T-cell (primary cell): ENCODE measurements at places on chromosomes 2 and 18. TPM values are rescaled to one million over a fixed set of nuclear protein-coding genes. Genes with fewer than 3 reads are reported as not detected.

KHK gene
- 6.7 TPM for total RNA-seq

ERBB4 gene
- 0.03 TPM for total RNA-seq

PLEK gene
- total RNA-seq, result 11.0 TPM

HNRNPLL gene
- total RNA-seq, result 54.7 TPM

GKN1 gene
- total RNA-seq, result not detected

MC4R gene
- total RNA-seq, result not detected

C2orf81 gene
- total RNA-seq, result 5.0 TPM

VWA3B gene
- not detected for total RNA-seq

RAB27B gene
- total RNA-seq, result 3.3 TPM

UGT1A3 gene
- not detected for total RNA-seq

LONRF2 gene
- 0.30 TPM for total RNA-seq

DNA sequence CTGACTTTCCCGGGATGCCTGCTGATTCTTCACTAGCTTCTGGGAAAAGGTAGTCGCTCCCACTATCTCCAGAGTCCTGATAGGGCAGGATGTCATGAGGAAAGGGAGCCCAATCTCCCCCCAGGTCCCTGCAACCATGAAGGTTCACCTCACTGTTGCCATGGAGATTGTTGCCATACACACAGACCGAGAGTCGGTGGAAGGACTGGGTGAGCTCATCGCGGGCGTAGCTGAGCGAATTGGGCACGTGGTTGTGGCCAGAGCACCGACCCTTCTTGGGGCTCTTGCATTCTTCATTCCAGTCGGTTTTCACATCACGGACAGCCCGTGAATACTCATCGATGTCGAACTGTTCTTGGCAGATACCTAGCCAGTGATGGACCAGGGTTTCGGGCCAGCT lies 97.4 kb downstream of the MEP1B start:
- H3K36me3 ChIP-seq, result no peaks in the 10 kb centered on the region
- H3K4me3 ChIP-seq, result no peak overlapping the region
- no peak for DNase-seq
- H3K4me1 ChIP-seq, result no peaks in the 10 kb centered on the region
- H3K27me3 ChIP-seq, result peaks cover 2% of the 10 kb centered on the region

DNA sequence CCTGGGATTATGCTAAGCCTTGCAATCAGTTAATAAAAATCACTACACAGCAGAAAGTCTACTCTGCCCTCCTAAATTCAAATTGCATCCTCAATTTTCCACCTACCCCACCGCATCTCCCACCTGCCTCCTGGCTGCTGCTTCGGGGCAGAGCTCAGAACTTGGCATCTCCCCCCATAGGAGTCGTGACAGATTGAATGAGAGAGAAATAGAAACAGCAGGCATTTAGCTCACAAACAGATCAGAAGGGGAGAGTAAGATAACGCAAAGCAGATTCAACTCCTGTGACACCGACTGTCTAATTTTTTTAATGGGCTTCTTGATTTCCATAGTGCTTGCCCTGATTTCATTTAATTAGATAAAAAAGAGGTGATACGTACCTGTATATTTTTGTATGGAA lies 24.7 kb upstream of the LRRC30 start:
- H3K27ac ChIP-seq, result no peak overlapping the region
- DNase-seq, result no peak
- H3K27me3 ChIP-seq, result peaks cover 3% of the 10 kb centered on the region
- no peaks in the 10 kb centered on the region for H3K36me3 ChIP-seq

DNA sequence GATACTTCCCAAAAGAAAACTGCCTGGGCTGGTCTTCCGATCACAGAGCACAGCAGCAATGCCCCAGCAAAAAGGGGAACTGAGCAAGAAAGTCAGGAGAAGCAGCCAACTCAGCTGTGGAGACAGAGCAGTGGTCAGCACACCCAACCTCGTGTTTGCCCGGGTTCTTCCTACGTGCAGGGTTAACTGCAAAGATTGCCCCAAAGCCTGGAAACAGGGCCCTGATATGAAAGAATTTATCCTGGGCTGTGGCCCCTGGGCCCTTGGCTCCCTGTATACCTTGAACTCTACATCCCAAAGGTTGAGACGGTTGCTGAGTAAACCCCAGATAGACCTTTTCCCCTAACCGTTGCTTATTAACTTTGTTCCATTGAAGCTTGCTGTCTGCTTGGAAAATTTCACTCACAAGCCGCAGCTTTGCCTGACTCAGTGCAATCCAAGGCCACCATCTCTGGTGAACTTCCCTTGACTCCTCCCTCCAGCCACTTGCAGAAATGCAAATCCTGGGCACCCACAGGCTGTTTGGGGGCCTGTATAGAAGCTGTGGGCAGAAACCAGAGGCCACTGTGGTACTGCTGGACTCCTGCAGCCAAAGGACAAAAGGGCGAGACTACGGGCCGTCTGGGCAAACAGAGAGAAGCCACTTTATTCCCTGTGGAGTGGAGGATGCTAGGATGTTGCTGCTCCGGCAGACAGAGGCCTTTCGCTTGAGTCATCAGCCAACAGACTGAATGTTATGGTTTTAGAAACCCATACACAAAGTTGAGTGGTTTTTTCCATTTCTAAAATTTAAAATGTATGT lies 18.2 kb downstream of the NRP2 start:
- no peaks in the 10 kb centered on the region for H3K36me3 ChIP-seq
- no peak overlapping the region for H3K4me3 ChIP-seq
- no peak for DNase-seq

- no peaks in the 10 kb centered on the region for H3K4me1 ChIP-seq
- no peak for DNase-seq
Observed at GRCh38 chr2:73359915-73360697, 25.5 kb upstream of the ALMS1 start.

- H3K36me3 ChIP-seq, result no peaks in the 10 kb centered on the region
- H3K27ac ChIP-seq, result no peak overlapping the region
- peaks cover 11% of the 10 kb centered on the region for H3K27me3 ChIP-seq
Observed at GRCh38 chr2:215430528-215431187, 5.2 kb downstream of the FN1 start.

GRCh38 chr2:62858231-62858832 lies 152.8 kb downstream of the EHBP1 start:
- no peak overlapping the region for H3K4me3 ChIP-seq
- H3K27ac ChIP-seq, result no peak overlapping the region
- H3K27me3 ChIP-seq, result no peaks in the 10 kb centered on the region
- no peaks in the 10 kb centered on the region for H3K36me3 ChIP-seq
- no peaks in the 10 kb centered on the region for H3K4me1 ChIP-seq

- peaks cover 18% of the 10 kb centered on the region for H3K4me1 ChIP-seq
- no peaks in the 10 kb centered on the region for H3K27me3 ChIP-seq
- no peak for DNase-seq
- no peak overlapping the region for H3K4me3 ChIP-seq
- no peaks in the 10 kb centered on the region for H3K36me3 ChIP-seq
Observed at GRCh38 chr2:6934758-6935651, 17.8 kb downstream of the RNF144A start.

DNA sequence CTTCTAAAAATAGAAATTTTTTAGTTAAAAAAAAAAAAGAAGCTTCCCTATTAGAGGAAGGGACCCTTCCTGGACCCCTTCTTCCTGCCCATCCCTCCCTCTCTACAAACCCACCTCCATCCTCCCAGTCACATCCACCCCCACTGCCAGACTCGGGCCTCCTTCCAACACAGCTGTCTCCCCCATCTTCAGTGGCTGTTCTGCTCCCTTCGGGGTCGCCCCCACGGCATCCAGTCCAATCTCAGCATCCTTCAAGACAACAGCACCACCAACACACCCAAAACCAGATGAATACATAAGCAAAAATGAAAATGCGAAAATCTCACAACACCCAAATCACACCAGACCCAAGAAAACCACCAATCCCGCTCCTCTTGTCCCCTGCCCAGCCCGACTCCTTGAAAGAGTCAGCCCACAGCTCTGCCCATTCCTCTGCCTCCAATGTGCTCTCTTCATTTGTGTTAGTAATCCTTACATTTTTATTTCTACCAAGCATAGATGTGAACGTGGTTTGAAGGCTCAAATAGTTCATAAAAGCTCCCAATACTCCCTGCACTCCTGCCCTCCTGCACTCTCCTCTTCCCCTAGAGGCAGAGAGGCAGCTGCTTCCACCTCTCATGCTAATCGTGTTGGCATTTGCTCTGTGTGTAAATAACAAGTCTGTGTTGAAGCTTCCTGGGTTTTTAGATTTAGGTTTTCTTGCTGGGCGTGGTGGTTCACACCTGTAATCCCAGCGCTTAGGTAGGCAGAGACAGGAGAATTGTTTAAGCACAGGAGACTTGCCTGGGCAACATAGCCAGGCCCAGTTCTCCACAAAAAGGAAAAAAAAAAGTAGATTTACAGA lies 37.0 kb downstream of the MAL start:
- DNase-seq, result no peak
- no peaks in the 10 kb centered on the region for H3K27me3 ChIP-seq
- H3K4me1 ChIP-seq, result peaks cover 27% of the 10 kb centered on the region
- H3K4me3 ChIP-seq, result no peak overlapping the region

DNA sequence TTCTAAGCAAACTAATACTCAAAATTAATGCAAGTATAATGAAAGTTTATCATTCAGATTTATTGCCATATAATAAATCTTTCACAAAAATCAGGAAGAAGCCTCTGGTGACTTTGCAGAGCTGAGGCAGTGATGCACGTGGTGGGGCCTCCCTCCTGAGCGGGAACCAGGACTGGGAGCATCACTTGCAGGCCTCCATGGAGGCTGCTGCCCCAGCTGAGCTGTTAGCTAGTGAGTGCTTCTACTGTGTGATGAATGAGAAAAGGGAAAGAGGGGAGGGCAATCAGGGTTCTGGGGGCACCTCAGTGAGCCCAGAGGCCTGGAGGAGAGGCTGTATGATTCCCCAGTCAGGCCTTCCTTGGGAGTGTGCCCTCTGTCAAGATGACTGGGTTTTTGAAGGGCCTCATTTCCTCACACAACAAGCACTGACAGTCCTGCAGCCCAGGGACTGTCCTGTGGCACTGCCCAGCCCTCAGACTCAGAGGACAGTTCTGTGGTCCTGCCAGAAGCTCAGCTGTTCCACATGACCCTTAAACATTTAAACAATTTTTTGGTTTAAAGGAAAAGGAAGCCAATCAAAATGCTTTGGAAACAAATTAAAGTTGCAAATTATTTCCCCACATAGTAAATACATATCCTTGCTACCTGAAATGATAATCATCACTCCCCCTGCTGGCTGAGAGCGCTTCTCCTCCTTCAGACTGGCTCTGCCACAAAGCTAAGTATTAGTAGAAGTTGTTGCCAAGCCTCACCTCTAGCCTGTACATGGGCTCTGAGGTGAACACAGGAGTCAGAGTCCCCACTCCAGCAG lies 90.9 kb upstream of the SMAD7 start:
- H3K27me3 ChIP-seq, result no peaks in the 10 kb centered on the region
- peaks cover 25% of the 10 kb centered on the region for H3K36me3 ChIP-seq
- H3K27ac ChIP-seq, result no peak overlapping the region

GRCh38 chr18:36652503-36652902 lies 176.3 kb downstream of the TPGS2 start:
- no peaks in the 10 kb centered on the region for H3K36me3 ChIP-seq
- H3K4me3 ChIP-seq, result no peak overlapping the region
- no peaks in the 10 kb centered on the region for H3K27me3 ChIP-seq
- H3K4me1 ChIP-seq, result no peaks in the 10 kb centered on the region

- no peaks in the 10 kb centered on the region for H3K36me3 ChIP-seq
- H3K27me3 ChIP-seq, result peaks cover 6% of the 10 kb centered on the region
- no peak for DNase-seq
- no peak overlapping the region for H3K27ac ChIP-seq
Observed at GRCh38 chr2:15700599-15701340, 109.1 kb downstream of the DDX1 start.

GRCh38 chr18:63189041-63189440 lies 130.5 kb downstream of the BCL2 start:
- peaks cover 19% of the 10 kb centered on the region for H3K4me1 ChIP-seq
- no peaks in the 10 kb centered on the region for H3K27me3 ChIP-seq
- H3K36me3 ChIP-seq, result peaks cover 4% of the 10 kb centered on the region
- no peak for DNase-seq
- no peak overlapping the region for H3K27ac ChIP-seq

DNA sequence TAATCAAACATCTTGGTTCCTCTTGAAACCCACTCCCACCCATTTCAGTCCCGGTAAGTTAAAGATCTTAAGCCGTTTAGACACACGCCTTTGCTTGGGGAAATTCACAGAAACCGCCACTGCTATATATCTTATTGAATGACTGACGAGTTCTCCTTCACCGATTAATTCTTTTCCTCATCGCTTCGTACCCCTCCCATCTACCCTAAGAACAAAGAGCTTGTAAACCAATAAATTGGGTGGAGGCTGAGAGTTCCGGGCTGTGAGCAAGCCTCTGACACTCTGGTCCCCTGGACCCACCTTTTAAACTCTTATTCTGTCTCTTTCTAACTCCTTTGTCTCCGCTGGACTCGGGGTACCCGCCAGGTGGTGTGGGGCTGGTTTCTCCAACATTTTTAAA lies 30.6 kb downstream of the TMEM131 start:
- H3K4me1 ChIP-seq, result peaks cover 5% of the 10 kb centered on the region
- no peaks in the 10 kb centered on the region for H3K27me3 ChIP-seq
- no peaks in the 10 kb centered on the region for H3K36me3 ChIP-seq
- H3K4me3 ChIP-seq, result no peak overlapping the region
- DNase-seq, result no peak

GRCh38 chr18:23068570-23069310 lies 66.5 kb upstream of the CABLES1 start:
- H3K36me3 ChIP-seq, result no peaks in the 10 kb centered on the region
- no peak for DNase-seq
- H3K4me3 ChIP-seq, result no peak overlapping the region
- H3K4me1 ChIP-seq, result peaks cover 64% of the 10 kb centered on the region

DNA sequence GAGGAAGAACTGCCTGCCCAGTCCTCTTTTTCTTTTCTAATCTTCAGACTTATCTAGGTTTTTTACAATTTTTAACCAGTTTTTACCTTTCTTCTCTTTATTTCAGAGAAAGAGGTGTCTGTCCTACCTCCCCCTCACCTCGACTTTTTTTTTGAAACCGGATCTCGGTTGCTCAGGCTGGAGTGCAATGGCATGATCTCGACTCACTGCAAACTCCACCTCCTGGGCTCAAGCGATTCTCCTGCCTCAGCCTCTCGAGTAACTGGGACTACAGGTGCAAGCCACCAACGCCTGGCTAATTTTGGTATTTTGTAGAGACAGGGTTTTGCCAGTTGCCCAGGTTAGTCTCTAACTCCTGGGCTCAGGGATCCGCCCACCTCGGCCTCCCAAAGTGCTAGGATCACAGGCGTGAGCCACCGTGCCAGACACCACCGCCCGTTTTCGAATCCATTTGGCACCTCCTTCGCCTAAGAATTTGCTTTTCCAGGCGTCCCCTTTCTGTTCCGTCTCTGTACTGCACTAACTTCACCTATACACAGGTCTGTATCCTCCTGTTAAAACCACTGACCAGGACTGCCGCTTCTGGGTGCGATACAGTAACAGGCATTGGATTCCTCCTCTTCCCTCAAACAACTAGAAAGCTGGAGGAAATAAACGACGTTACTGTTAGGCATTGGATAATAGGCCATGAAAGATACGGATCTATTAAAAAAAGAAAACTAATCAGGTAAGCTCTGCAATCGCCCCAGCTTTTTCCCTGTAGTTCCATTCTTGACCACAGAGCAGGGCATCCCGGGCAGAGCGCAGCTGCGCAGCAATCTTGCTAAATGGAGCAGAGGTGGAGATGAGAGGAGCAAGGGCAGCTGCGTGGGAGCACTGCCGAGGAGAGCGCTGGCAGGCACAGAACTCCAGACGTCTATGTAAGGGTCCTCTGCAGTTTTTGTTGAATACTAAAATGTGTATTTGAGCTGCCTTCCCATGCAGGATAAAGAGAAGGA lies 69.9 kb downstream of the ZC3H6 start:
- DNase-seq, result no peak
- no peaks in the 10 kb centered on the region for H3K36me3 ChIP-seq
- H3K27me3 ChIP-seq, result no peaks in the 10 kb centered on the region

- no peaks in the 10 kb centered on the region for H3K27me3 ChIP-seq
- no peaks in the 10 kb centered on the region for H3K36me3 ChIP-seq
- H3K4me3 ChIP-seq, result no peak overlapping the region
- H3K27ac ChIP-seq, result no peak overlapping the region
Observed at GRCh38 chr2:47119001-47119400, 36.1 kb downstream of the STPG4 start.
